ENCODE measurements at places on chromosomes 6 and 20.

- no peak for DNase-seq
Measured at GRCh38 chr6:30889921-30890645, 5.8 kb downstream of the DDR1 start.

- no peak for DNase-seq
Measured at GRCh38 chr6:32244270-32244669, 20.4 kb upstream of the NOTCH4 start.

DNA sequence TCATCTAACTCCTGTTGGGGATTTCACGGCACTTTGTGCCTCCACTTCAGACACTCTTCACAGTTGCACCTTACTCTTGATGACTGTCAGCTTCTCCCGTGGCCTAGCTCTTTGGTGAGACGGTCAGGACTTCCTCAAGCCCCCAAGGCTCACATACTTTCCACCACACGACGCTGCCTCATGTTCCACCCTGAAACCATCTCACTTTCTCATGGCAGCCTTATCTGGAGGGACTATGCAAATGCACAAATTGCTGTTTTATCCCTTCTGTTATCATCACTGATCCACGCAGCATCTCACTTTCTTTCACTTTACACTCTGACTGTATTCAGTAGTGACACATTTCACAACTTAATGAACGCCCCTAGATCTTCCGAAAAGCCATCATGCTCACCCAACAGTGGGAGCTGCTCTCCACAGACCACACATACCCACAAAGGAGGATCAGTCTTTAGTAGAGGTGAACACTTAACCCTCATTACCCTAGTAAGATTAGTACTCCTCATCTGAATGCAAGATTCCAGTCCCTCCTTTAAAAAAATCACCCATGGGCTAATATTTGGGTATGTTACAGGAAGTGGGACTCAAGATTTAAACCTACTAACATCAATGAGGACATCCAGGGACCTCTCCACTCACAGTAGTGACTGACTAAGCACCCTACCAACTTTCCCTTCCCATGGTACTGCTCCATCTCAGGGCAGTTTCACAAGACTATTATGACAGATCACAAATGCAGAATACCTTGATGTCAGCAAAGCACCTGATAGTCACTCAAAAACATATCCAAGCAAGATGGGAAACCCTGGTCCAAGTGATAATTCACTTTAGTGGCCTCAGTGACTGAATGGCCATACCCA, 35.4 kb downstream of the FYN start:
- DNase-seq, result no peak

DNA sequence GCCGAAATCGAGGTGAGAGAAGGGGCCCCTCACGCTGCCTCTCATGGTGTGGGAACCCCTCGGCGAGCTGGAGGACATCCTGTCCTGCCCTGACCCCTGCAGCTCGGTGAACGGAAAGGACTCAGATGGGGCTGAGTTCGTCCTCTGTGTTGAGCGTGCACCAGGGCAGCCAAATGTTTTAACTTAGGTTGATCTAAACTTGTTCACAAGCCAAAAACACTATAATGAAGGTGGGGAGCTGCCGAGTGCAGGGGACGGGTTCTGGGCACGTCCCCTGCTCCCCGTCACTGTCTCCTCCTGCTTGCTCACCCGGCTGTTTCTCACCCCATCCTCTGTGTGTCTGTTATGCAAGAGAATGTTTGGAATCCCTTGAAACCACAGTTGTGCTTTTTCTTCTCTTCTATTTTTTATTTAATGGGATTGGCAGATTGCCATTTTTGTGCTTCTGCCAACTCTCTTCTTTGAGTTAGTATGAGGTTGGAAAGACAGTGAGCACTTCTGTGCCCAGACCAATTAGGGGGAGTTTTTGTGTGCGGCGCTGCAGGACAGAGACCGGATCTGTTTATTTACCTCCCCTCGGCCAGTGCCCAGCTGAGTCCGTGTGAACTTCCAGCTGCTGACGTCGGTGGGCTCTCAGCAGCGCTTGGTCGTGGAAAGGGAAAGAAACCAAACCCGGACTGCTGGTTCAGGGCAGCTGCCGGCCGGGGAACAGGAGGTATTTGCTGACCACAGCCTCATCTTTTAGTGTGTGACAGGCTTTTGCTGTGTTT, 158.1 kb downstream of the DTNBP1 start:
- DNase-seq, result no peak

GRCh38 chr6:111864138-111865048, 8.9 kb downstream of the FYN start:
- no peak for DNase-seq

DNA sequence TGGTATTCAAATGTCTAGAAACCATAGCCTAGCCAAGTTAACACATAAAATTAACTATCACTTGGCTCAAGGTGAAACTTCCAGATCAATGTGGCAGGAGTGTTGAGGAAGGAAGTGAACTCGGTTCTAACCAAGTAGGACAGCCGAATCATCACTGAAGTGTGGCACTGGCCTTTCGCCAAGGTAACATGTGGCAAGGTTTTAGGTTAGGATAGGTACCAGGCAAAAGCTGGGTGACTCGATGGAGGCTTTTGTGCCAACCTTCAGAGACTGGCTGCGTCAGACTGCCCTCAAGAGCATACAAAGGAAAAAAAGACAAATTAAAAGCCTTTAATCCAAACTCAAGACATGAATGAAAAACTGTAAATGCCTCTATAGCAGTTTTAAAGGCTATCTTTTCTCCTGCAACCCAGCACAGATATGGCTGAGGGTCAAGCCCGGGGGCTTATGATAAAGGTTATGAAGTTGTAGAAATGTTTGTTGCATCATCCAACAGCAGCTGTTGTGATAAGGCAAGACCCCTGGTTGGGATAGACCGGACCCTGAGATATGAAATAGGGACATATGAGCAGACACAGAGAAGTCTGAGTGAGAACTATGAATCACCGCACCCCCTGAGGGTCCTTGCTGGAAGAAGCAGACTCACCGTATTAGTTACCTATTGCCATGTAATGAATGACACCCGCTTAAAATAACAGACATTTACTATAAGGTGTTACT, 11.9 kb downstream of the PSMB9 start:
- no peak for DNase-seq

DNA sequence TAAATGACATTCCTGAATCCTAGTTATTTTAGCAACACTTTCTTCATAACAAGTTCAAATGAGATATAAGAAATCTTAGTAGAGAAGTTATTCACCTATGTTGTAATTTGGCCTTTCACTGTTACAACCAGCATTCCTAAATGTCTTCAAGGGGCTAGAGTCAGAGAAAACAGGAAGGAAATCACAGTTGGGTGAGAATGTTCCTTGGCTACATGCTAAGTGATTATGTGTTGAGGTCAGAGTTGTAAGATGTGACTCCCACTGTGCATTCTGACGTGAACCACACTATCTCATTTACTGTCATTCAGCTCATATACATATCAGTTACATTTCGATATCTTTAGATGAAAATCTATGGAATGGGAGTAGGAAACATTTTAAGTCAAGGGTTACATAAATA, 51.0 kb upstream of the MLIP start:
- no peak for DNase-seq

DNA sequence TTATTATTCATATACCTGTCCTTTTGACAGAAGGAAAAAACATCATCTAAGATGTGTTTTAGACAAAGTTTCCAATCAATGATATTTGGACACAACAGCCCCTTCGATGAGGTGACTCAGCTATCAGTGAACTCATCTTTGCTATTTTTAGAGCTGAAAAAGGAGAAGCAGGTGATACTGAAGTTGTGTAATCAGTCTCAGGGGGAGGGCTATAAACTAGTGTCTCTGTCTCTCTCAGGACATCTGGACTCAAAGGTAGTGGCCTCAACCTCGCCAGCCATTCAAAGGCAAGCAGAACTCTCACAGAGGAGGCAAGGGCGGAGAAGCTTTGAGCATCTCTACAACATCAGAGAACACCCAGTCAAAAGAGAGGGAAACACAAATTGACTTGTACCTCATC, 135.4 kb downstream of the BFSP1 start:
- DNase-seq, result no peak

DNA sequence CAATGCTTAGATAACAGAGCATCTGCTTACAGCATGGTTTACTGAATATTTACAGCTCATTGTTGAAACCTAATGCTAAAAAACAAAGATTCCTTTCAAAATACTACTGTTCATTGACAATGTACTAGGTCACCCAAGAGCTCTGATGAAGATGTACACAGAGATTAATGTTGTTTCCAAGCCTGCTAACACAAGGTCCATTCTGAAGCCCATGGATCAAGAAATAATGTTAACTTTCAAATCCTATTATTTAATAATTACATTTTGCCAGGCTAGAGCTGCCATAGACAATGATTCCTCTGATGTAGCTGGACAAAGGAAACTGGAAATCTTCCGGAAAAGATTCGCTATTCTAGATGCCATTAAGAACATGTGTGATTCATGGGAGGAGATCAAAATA, 355.6 kb downstream of the TENT5A start:
- no peak for DNase-seq

DNA sequence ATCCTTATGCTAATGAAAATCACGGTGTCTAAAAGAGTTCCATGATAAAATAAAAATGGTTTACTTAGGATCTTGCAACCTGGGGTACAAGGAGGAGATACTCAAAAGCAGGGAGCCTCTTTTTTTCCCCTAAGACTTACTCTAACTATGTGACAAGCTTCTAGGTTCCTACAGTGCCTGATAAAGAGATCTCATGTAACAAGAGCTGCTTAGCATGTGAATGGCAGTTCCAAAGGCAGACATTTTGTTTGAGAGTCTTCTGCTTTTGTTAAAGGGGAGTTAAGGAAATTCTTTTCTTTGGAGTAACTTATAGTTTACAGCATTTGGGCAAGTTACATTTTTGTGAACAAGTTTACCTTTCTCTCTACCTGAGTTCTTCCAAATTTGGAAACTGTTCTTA, 945.8 kb upstream of the ADGRB3 start:
- no peak for DNase-seq

DNA sequence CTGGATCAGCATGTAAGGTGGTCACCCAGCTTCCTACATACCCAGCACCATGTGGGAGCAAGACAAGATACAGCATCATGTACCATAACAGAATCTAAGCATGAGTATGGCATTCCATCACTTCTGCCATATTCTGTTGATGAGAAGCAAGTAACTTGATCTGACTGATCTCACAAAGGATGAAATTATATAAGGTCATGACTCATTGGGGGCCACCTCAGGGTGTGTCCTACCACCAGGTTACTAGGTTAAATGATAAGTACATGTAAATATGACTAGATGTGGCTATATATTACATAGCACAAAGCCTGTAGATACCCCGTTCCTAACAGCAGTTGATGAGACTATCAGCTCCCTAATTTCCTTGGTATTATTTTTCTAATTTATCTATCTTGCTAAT, 213.1 kb downstream of the DOK5 start:
- no peak for DNase-seq

DNA sequence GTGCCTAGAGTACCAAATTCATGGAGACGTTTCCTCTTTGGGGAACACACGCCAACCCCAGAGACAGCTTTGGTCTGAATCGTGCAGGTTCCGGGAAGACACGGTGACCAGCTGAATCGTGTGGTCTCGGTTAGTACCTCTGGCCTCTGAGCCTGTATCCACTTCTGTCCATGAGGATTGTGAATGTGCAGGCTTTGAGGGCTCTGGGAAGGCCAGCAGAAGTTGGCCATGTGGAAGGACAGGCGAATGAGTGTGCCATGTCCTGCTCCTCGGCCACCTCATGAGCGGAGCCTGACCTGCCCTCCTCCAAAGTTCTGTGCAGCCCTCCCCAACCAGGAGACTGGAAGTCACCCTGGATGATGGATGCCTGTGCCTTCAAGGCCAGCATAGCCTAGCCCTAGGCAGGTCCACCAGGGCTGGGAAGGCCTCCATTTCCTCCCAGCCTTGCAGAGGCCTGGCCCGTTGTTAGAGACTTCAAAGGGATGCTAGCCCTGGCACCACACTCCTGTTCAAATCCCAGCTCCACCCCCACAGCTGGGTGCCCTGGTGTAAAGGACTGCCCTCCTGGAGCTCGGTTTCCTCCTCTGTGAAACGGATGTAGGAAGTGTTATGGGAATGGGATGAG, 1.7 kb upstream of the TMEM74B start:
- DNase-seq, result no peak

GRCh38 chr6:13536796-13537526, 37.4 kb upstream of the SIRT5 start:
- DNase-seq, result no peak

- no peak for DNase-seq
Measured at GRCh38 chr6:8130399-8130798, 28.1 kb upstream of the EEF1E1 start.

DNA sequence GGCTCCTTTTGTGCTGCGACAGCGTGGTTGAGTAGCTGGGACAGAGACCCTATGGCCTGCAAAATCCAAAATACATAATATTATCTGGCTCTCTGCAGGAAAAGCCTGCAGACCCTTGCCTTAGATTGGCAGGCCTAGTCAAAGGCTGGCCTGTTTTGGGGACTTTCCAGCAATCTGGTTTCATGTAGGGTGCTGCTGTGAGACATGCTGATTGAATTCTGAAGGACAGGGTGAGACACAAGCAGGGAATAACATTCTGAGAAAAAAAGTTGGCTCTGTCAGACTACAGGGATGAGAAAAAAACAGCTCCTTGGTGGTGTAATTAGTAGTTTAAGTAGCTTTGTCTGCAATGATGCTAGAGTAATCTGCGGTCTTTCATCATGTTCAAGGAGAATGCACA, 402.7 kb upstream of the AGPAT4 start:
- DNase-seq, result no peak

DNA sequence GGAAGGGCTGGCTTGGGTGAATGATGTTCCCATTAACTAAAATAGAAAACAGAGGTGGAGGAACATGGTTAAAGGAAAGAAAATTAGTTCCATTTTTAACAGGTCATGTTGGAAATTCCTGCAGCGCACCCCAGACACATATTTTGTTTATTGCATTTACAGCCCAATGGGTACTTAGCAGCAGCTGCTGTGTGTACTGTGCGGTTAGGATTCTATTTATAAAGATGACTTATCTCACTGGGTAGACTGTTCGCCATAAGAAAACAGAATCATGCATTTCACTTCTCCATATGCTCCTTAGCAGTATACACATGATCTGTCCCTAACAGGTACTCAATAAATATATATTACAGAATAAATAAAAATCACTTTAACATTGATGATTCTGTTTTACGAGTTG, 135.8 kb downstream of the SLC35F1 start:
- DNase-seq, result no peak

DNA sequence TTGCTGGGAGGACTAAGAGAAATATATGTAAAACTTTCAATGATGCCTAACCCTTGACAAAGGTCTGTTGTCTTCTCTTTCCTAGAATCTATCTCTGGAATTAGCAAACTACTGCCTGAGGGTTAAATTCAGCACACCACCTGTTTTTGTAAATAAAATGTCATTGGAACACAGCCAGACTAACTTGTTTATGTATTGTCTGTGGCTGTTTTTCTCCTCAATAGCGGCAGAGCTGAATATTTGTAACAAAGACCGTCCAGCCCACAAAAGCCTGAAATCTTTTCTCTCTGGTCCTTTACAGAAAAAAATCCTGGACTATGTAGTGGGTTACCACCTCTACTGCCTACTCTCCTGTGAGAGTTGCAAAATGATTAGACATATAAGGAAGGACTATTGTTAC, 33.3 kb upstream of the SYNDIG1 start:
- no peak for DNase-seq

DNA sequence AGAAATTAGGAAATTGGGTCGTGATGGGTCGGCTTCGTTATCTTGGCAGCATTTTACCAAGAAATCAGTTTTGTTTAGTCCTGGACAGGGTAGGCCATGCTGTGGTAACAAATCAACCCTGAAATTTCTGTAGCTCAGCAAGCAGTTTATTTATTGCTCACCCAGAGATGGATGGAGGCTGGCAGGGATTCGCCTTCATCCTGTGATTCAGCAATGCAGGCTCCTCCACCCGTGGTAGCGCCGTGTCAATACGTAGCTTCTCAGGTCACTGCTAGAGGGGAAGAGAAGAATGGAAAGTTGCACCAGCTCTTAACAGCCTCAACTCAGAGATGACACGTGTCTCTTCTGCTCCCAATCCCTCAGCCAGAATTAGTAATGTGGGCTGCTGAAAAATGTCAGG, 157.0 kb upstream of the SGK1 start:
- no peak for DNase-seq
